ENCODE measurements at places on chromosomes 1 and 21.

DNA sequence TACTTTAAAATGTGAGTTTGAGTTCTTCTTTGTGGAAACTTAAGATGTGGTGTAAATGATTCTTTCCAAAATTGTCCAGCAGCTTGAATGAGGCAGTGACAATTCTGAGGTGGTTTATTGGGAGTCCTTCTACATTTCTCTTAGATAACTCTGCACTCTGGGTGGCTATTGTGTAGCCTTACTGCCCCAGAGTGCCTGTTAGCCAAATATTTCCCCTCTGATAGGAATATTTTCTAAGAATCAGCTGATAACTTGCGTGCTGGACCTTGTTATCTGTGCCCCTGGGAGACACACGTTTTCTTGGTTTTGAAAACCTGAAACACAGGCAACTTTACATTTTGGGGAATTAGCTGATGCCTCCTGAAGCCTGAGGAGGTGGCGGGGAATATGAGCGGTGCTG is 91.6 kb downstream of the CD247 start:
- no peak for DNase-seq

GRCh38 chr1:233086961-233087881 is 136.8 kb downstream of the NTPCR start:
- no peak for DNase-seq

GRCh38 chr1:41374711-41375110 is 13.5 kb downstream of the FOXO6 start:
- DNase-seq = no peak

DNA sequence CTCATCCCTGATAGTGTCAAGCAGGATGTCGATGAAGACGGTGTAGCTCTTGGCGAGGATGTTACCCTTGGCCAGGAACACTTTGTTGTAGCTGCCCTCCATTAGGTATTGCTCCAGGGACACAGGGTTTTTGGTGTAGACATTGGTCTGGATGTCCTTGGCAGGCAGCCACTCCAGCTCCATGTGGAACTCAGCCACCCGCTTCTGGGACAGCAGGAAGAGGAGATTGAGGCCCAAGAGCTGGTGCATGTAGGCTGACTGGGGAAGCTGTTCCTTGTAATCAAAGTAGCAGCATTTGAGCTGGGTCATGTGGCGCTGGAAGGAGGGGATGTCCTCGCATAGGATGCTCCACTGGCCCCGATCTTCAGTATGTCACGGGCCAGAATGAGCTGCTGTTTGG is 9.5 kb downstream of the IL6R start:
- no peak for DNase-seq

- DNase-seq = no peak
Observed at GRCh38 chr1:69320757-69321211, 246.9 kb upstream of the LRRC7 start.

GRCh38 chr1:46526691-46527291 is 24.7 kb downstream of the KNCN start:
- DNase-seq = peak; percentile 49

DNA sequence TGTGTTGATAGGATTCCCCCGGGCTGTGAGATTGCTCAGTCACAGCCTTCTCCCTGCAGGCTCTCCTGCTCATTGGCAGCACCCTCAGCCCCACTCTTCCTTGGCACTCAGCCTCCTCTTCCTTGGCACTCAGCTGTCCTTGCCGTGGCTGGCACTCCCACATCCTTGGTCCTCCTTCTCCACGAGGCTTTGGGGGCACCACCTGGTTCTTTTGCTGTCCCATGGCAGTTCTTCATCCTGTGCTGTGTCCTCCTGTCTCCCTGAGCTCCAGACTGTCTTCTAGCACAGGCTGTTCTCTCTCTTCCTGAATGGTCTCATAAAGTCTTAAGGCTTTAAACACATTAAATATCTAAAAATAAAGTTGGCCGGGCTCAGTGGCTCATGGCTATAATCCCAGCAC is 27.0 kb downstream of the PKNOX1 start:
- peak; percentile 34 for DNase-seq

- DNase-seq = no peak
Observed at GRCh38 chr1:183582021-183582713, 8.1 kb downstream of the NCF2 start.

DNA sequence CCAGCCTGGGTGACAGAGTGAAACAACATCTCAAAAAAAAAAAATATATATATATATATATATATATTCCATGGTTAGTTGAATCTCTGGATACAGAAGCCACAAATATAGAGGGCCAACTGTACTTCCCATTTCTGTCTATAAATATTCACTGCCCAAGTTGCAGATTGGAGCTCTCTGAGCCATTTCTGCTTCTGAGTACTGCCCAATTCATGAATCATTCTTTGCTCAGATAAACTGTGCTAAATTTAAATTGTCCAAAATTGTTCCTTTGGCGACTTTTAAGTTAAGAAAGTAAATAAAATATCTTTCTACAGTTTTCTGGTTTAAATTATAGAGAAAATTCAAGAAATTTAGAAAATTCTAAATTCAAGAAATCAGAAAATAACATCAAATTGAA is 23.2 kb upstream of the C1orf146 start:
- DNase-seq = no peak

GRCh38 chr1:74323937-74324473 is 88.8 kb downstream of the TNNI3K start:
- no peak for DNase-seq

DNA sequence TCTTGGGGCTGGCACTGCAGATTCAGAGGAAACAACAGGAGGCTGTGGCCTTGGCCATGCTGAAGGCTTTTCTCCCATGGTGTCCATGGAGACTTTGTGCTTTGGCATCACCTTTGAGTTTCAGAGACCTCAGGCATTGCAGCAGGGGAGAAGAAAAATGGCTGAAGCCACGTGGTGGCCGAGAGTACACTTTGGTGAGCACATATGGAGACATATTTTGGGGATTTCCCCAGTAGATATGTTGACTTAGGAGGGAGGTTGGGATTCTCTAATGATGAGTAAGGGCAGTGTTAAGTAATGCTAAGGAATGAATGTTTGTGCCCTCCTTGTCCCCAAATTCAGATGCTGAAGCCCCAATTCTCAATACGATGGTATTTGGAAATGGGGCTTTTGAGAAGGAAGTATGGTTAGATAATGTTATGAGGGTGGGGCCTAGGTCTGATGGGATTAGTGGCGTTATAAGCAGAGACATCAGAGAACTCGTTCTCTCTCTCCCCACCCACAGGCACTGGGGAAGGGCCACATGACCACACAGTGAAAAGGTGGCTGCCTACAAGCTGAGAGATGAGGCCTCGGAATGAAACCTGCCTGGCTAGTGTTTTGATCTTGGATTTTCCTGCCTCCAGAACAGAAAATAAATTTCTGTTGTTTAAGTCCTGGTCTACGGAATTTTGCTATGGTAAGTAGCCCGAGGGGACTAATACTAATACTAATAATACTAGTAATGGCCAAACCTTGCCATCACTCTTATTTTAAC is 98.6 kb downstream of the TBX19 start:
- peak; percentile 73 for DNase-seq

DNA sequence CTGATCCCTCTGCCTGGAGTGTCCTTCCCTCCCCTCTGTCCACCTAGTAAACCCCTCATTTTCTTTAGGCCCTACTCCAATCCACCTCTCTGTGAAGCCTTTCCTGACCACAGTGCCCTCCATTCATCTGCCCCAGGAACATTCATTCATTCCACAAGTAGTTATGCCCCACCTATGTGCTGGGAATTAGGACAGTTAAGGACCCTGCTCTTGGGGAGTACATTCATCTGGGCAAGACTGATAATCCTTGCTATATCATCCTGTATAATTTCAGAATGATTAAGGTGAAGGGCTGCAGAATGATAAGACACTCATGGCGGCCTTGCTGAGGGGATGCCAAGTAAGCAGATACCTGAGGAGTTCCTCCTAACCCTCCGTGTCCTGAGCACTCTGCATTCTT is 10.3 kb upstream of the FAM20B start:
- DNase-seq = no peak

DNA sequence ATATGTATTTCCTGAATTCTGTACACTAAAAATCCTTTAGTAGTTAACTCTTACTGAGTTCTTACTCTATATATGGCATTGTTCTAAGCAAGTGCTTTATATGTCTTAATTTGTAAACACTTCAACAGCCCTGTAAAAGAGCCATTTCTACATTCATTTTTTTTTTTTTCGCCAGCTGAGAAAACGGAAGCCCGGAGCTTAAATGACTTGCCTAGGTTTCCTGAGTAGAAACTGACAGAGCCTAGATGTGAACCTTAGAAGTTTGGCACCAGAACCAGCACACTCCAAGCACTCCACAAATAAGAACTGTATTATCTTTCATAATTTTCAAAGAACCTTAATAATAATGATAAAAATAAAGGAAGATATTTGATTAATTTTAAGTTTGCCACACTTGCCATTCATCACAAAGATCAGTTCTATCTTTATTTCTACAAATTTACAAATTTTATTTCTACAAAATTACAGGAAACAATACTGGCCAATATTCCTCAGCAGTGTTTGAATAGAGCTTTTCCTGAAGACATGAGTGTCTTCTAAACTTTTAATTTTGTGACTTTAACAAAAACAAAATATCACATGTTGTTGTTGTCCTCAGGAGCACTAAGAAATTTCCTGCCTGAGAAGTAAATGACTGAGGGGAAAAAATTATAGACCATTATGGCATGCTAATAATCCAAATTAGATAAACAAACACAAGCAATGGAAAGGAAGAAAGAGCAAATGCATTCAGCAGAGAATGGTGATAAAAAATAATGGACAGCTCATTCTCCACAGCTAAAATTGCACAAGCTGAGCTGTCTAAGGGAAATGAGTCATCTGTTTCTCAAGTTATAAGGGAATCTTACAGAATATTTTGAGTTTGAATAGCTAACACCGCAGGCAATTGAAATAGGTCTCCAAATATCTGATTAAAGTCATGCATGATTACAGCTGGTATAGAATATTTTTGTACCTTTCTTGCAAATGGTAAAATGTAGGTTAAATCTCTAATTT is 71.2 kb downstream of the DPYD start:
- peak; percentile 84 for DNase-seq

GRCh38 chr1:65703853-65704252 is 88.8 kb upstream of the PDE4B start:
- DNase-seq = no peak

DNA sequence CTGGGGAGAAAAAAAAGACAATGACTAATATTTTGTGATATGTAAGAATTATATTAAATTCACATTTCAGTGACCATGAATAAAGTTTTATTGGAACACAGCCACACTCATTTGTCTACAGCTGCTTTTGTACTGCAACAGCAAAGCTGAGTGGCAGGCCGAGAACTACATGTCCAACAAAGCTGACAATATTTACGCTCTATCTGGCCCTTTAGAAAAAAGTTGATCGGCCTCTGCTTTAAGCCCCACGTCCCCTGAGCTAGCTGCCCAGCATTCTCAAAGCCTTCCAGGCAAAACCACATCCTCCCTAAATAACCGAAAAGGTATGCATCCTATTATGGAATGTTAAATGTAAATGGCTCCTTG is 8.6 kb downstream of the SLC2A1 start:
- no peak for DNase-seq

DNA sequence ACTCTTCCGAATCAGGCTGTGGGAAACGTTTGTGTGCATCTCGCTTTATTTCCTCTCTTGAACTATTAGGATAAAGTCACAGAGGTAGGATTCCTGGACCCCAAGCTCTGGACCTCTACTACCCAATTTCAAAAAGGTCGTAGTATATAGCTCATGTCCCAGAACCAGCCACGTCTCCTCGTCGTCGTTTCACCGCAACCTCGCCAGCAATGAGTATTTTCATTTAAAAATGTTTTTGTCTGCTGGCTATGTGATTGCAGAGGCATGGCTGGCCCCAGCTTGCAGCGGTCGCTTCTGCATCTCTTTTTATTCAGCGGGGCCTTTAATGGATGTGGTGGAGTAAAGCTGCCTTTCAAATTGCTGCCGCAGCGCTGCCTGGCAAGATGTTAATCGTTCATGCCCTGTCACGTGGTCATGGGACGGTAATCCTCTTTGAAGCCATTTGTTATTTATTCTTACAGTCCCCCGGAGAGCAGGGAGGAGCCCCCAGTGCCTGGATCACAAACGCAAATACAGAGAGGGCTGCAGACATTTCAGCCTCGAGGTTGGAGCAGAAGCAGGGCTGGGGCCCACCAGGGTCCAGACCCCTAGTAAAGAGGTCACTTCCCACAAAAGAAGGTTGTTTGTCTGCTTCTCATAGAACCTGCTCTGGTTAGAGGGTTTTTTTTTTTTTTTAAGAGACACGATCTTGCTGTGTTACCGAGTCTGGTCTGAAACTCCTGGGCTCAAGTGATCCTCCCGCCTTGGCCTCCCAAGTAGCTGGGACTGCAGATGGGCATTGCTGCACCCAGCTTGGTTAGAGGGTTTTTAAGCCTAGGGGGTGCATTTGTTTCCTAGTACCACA is 11.6 kb upstream of the NPHP4 start:
- no peak for DNase-seq

DNA sequence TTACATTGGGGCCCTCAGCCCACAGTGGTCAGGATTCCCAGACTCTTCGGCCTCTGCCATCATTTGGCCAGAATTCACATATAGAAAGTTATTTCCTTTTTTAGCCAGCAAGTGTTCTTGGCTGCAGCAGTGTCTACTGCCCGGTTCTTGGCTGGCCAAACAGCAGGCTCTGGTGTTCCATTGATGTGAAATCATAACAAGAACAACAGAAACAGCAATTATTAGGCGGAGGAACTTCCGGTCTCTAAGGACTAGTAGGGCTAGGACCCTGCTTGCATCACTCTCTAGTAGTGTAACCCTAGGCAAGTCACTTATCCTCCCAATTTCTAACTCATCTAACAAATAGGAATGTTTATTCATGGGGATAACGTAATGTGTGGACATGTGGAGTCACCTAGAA is 8.7 kb upstream of the GJA5 start:
- DNase-seq = no peak

- DNase-seq = peak; percentile 95
Observed at GRCh38 chr1:203268901-203269653, 36.2 kb upstream of the BTG2 start.

GRCh38 chr1:92333668-92334067 is 34.8 kb downstream of the RPAP2 start:
- DNase-seq = no peak

- DNase-seq = no peak
Observed at GRCh38 chr1:169795687-169796086, 980 bp upstream of the METTL18 start.

GRCh38 chr1:195773931-195774330 is 834.3 kb downstream of the KCNT2 start:
- no peak for DNase-seq

GRCh38 chr1:64033667-64034220 is 169.7 kb upstream of the UBE2U start:
- no peak for DNase-seq

DNA sequence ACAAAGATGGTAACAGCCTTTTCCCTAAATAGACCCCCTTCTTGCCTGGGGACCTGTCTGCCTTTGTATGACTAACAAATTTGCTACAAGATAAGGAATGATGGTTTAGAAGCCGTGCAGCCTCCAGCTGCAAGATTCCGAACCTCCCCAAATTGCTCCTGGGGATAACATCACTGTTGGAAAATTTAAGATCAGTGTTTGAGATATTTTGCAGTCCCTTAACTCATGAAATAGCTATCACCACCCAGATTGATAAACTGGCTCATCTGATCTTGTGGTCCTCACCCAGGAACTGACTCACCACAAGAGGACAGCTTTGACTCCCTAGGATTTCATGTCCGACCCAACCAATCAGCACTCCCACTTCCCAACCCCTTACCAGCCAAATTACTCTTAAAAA is 254.7 kb downstream of the USH2A start:
- no peak for DNase-seq
